Bone marrow (tissue), 2 donors: ENCODE measurements at places on chromosomes 6 and 20.

DNA sequence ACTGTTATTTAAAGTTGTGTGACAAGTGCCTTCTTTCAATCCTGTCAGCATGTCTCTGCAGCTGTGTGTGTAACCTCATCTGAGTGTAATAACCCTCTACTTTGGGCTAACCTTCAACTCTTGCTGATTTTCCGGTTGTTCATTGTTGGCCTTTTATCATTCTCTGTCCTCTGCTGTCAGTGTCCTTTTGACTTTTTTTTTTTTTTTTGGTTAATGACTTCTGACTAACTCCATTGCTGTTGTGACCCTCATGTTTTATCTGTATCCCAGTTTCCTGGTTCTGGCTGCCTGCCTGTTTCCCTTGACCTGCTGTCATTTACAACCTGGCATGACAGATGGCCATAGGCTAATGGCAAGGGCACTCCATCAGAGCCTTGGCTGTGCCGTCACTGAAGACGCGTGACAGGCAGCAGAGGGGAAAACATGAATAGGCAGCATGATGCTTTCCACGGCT, 145.7 kb upstream of the MAN1A1 start:
- no peak for DNase-seq

GRCh38 chr6:39979461-39980328, 45.4 kb upstream of the MOCS1 start:
- no peak for DNase-seq

DNA sequence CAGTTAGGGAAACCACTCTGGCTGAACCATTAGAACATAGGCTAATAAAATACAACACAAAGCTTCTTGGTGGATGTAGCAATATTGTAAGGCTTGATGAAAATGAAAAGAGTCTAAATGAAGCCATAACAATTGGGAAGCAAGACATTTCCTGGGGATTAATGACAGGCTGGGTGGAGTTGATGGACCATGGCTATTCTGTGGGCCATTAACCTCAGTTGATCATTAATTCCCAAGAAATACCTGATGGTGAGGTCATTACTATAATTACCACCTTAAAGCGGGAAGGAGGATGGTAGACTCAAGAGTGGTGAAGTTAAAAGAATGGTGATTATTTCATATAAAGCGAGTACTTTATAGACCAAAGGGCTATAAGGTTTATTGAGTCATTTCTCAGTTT, 455.8 kb upstream of the MAP3K7 start:
- no peak for DNase-seq

DNA sequence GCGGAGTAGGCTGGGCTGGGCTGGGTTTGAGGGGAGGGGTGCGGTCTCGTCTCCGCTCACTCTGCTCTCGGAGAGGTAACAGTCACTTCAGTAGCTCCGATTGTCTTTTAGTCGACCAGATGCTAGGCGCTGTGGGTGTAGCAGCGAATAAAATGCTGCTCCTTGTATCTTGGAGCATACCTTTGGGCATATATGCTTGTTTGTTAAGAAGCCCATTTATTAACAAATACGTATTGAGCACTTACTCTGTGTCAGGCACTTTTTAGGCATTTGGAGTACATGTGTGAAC, 545 bp downstream of the ACTR5 start:
- no peak for DNase-seq
